Lung (tissue), 17 donors: ENCODE measurements at places on chromosomes 13 and 19. TPM values are rescaled to one million over a fixed set of nuclear protein-coding genes. Genes with fewer than 3 reads are reported as not detected.

Gene IL12RB1
- 7.8 TPM for total RNA-seq

Gene ZNF677
- total RNA-seq, result 12.6 TPM

DNA sequence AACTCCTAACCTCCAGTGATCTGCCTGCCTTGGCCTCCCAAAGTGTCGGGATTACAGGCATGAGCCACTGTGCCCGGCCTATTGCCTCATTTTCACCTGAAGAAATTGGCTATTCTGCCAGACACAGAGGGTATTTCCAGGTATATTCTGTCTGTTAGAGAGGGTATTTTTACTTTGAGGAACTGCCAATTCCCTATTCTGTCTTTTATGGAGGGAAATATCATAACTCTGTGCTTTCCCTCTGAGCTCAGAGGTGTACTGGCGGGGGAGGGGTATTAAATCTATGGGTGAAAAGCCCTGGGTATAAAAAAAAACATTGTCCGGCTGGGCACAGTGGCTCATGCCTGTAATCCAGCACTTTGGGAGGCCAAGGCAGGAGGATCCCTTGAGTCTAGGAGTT is 24.8 kb downstream of the TSKS start:
- no peak overlapping the region for H3K27ac ChIP-seq
- no peaks in the 10 kb centered on the region for H3K36me3 ChIP-seq
- H3K4me1 ChIP-seq, result no peaks in the 10 kb centered on the region
- no peaks in the 10 kb centered on the region for H3K27me3 ChIP-seq
- H3K4me3 ChIP-seq, result no peak overlapping the region
- no peak for DNase-seq

- DNase-seq, result no peak
- H3K36me3 ChIP-seq, result no peaks in the 10 kb centered on the region
- H3K4me1 ChIP-seq, result no peaks in the 10 kb centered on the region
- H3K27ac ChIP-seq, result no peak overlapping the region
- no peaks in the 10 kb centered on the region for H3K27me3 ChIP-seq
- no peak overlapping the region for H3K4me3 ChIP-seq
These were observed 111.8 kb upstream of the PABPC3 start for GRCh38 chr13:24984134-24984533.

GRCh38 chr13:37418490-37418889 is 180.1 kb downstream of the POSTN start:
- no peak for DNase-seq
- H3K4me3 ChIP-seq, result no peak overlapping the region
- no peaks in the 10 kb centered on the region for H3K27me3 ChIP-seq
- no peaks in the 10 kb centered on the region for H3K4me1 ChIP-seq

GRCh38 chr13:23705583-23705982 is 135.4 kb downstream of the TNFRSF19 start:
- H3K36me3 ChIP-seq, result no peaks in the 10 kb centered on the region
- H3K27me3 ChIP-seq, result no peaks in the 10 kb centered on the region
